ENCODE measurements at places on chromosomes 12 and 14.

- no peak for DNase-seq
Measured at GRCh38 chr12:40137252-40137651, 31.4 kb upstream of the SLC2A13 start.

DNA sequence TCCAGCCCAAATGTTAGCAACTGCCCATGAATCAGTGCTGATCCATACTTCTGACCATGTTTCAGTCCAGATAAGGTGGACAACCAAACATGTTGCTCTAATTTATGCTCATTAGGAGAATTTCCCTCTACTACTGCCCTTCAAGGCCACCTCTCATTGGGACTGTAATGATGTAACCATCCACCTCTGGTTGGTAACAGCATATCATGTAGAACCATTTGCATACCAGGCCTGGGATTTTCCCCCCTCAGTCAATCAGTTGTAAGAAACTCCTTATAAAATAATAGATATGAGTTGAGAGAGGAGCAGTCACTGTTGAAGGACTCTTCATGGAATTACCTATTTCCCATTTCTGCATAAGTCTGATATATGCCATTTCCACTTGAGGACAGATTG is 17.8 kb upstream of the YAF2 start:
- no peak for DNase-seq

- peak; percentile 39 for DNase-seq
Measured at GRCh38 chr12:31238764-31239387, 87.1 kb downstream of the SINHCAF start.

DNA sequence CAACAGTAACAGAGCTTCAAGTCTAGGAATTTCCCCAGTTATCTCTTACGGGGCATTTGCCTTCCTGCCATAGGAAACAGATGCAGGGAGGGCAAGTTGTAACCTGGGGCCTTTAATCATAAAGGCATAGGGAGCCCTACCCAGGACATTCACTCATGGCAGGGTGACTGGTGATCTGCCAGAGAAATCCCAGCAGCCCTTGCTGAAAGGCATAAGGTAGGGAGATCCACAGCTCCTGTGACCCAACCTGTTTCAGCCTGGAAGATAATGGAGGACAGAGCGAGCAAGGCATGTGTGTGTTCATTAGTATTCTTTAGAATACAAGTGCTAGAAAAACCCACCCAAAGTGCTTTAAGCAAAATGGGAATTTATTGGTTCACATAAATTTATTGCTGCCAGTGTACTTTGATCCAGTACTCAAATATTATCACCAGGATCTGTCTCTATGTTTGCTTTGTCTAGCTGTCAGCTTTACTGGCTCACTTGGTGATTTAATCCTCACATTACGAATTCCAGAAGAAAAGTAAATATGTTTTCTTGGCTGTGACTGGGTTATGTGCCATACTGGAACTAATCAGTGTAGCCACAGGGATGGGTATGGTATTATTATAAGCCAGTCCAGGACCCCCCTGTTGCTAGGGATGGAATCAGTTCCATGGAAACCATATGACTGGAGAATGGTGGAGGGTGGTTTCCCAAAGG is 21.1 kb upstream of the AKAP6 start:
- no peak for DNase-seq

DNA sequence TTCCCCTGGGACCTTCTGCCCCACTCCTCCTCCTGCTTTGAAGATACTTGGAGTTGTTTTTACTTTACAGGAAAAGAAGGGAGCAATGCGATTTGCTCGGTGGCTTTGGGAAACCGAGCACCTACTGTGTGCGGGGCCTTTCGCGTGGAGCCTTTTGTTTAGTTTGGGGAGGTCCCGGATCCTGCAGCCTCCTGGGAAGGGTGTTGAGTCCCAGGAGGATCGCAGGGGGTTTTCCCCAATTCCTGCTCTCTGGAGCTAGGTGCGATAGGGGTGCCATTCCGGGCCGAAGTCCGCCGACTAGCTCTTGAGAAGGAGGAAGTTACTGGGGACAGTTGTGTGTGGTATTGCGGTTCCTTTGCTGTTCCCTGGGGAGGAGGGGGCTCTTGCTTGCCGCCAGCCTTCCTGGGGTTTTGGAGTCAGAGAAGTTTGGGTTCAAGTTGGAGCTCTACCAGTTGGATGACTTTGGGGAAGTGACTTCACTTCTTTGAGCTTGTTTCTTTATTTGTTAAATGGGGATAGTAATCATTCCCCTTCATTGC is 1.1 kb downstream of the BRI3BP start:
- no peak for DNase-seq

- no peak for DNase-seq
Measured at GRCh38 chr14:102830474-102831045, 53.3 kb downstream of the TRAF3 start.

DNA sequence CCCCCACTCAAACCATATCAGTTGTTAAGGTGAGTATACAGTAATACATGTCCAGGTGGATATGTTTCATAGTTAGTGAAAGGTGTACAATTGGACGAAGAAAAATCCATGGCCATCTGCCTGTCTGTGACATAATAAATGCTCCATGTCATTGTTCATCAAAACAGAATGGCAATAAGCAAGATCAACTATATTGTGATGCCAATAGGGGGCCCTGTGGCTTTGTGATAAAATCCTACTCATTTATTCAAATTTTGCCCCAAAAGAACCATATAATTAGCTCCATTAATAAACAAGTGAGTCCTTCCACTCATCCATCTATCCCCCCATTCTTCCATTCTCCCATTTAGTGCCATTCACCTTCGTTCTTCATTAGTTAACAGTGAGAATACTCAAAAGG is 102.0 kb downstream of the MGST1 start:
- DNase-seq = no peak

DNA sequence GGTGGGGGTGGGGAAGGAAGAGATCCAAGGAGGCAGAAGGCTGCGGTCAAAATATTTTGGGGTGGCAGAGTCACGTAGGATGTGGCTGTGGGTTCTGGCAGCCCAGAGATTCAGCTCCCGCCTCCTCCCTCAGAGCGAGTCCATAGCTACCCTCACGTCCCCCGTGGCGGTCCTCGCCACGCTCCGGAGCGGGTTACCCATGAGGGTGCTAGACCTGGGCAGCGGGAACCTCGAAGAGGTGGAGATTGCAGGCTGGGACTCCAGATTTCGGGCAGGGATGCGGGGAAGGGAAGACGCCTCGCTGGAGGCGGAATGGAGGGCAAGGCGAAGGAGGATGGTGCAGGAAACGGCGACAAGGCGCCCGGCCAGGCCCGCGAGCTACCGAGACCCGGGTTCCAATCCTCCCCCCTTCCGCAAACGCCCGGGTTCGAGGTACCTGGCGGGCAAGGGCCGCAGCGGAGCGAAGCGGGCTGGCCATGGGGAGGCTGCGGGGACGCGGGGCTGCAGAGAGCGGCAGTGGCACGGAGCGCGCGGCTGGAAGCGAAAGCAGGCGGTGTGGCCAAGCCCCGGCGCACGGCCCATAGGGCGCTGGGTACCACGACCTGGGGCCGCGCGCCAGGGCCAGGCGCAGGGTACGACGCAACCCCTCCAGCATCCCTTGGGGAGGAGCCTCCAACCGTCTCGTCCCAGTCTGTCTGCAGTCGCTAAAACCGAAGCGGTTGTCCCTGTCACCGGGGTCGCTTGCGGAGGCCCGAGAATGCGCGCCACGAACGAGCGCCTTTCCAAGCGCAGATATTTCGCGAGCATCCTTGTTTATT is 46.2 kb downstream of the BCAT1 start:
- no peak for DNase-seq

DNA sequence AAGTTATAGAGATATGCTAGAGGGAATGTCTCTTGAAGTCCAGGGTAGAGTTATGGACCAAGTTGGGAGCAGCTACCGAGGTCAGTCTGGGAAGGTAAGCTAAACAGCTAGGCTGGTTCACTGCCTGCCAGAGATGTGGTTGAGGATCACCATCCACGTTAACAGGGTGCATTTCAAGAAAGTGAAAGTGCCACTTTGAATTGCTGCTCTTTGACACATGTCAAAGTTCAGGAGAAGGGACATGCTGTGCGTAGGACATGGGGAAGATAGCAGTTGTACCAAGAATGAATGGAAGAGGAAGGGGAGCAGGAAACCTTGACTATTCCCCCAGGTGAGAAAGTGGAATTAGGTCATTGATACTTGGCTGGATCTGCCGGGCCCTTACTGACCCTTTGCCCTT is 49.5 kb downstream of the MAX start:
- DNase-seq = no peak

DNA sequence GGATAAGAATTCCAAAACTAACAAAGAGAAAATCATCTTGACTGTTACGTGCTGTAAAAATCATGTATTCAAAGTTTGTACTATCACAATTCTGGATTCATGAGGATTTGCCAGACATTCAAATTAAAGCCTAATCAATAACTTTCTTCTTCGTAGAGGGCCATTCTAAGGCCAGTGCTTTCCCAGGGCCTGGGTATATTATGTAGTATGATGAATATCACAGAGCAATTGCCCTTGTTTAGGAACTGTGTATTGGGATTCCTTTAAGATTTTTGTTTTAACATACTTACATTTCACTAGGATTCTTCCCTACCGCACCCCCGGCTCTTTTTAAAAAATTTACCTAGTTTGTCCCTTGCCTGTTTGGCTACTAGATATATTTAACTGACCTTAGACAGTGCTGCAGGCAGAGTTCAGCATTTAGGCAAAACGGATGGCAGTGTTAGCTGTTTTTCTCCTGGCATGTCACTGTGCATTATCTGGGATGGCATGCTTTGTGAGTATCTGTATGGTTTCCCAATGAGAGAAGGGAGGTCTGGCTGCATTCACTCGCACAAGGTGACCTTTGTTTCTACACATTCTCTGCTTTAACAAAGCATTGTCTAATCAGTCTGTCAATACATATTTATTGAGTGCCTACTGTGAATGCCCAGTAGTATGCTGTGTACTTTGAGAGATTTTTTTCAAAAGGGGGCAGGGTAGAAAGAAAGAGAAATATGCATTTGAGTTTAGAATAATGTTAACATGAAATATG is 63.3 kb downstream of the ERC1 start:
- no peak for DNase-seq

- DNase-seq = no peak
Measured at GRCh38 chr14:38762845-38763244, 340.2 kb downstream of the SEC23A start.

GRCh38 chr14:95696741-95697140 is 10.5 kb downstream of the TCL1B start:
- no peak for DNase-seq

GRCh38 chr14:62189698-62190097 is 427.5 kb downstream of the SNAPC1 start:
- DNase-seq = peak; percentile 30

DNA sequence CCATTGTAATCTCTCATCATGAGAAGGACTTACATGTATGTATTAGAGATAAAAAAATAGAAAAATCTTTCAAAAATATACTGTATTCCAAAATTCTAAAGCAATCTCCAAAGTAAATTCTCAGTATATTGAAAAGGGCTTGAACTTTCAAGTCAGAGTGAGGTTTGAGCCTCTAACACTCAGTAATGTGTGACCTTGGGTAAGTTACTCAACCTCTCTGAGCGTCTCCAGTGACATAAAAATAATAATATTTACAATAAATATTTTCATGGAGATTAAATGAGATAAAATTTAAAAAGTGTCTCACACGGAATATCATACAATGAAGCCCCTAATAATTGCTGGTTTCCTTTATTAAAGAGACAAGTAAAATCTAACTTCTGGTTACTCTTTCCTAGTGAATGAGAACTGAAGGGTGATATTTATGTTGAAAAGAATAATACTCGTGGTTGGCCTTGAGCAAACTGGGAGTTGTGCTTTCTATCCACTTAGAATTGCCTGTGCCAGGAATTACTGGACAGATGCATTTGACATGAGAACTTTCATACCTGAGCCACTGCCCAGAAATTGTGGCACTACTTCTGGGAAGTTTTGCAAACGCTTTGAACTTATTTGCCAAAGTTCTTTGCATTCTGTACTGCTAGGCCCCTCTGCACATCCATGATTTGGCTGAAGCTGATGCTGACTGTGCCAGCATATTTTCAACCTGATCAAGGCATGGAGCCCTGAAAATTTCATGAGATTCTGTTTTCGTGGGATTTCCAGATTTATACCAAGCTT is 933.7 kb downstream of the GALC start:
- DNase-seq = no peak

DNA sequence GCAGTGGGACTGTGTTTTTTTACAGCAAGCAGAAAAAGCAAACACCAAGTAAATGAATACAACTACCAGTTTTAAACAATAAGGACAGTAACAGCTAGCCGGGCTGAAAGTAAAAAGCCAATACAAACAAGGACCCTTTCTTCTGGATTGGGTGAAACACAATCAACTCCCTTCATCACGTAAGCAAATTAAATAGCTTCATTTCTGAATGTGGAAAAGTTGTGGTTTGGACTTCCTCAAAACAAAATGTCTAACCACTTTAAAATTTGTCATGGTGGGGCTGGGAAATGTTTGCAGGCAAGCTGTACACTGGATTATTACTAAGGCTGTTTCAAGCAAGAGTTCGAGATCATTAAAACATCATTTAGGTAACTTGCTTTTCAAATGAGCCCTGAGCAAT is 47.4 kb downstream of the TCHP start:
- DNase-seq = no peak

GRCh38 chr14:24274101-24274543 is 2.7 kb upstream of the RABGGTA start:
- no peak for DNase-seq

- no peak for DNase-seq
Measured at GRCh38 chr14:53927171-53927570, 29.5 kb downstream of the BMP4 start.

DNA sequence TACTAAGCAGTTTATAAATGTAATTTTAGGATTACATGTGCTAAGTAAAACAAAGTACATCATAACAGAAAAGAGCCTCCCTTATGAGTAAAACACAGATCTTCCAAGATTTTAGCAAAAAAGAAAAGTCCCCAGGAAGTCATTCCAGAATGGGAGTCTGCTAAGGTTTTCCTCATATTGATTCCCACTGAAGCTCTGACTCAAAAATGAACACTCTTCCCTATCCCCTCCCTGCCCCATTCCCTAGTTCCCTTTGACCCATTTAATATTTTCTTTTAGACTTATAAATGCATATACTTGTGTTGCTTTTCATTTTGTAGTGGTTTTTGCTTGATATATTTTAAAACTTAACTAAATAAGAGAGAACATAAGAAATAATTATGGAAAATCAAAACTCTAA is 40.1 kb downstream of the PTGER2 start:
- no peak for DNase-seq

GRCh38 chr12:54215989-54216796 is 27.4 kb upstream of the SMUG1 start:
- DNase-seq = no peak

GRCh38 chr12:53505086-53505485 is 2.2 kb downstream of the NPFF start:
- DNase-seq = no peak
